IMR-90 (cell line): ENCODE measurements at places on chromosomes 5 and 9. TPM values are rescaled to one million over a fixed set of nuclear protein-coding genes. Genes with fewer than 3 reads are reported as not detected.

- H3K27ac ChIP-seq: peak overlapping the region; percentile 30; the same call in 1 of the 2 replicates
- peak overlapping the region; percentile 23; the same call in 1 of the 2 replicates for H3K4me3 ChIP-seq
- no peaks in the 10 kb centered on the region for H3K27me3 ChIP-seq
- H3K36me3 ChIP-seq: peaks cover 8% of the 10 kb centered on the region
These were observed 3.3 kb downstream of the MAT2B start for GRCh38 chr5:163508753-163509152.

- no peaks in the 10 kb centered on the region for H3K36me3 ChIP-seq
- H3K27ac ChIP-seq: peak overlapping the region; percentile 77
- peak overlapping the region; percentile 90 for H3K4me3 ChIP-seq
- peaks cover 4% of the 10 kb centered on the region; the same call in 1 of the 2 replicates for H3K27me3 ChIP-seq
- no peak for DNase-seq
These were observed 2.0 kb downstream of the CXXC5 start for GRCh38 chr5:139650031-139650688.

GRCh38 chr5:15634591-15635288, 134.8 kb downstream of the FBXL7 start:
- H3K27ac ChIP-seq: no peak overlapping the region
- peaks cover 2% of the 10 kb centered on the region; the same call in 1 of the 2 replicates for H3K4me1 ChIP-seq
- no peaks in the 10 kb centered on the region for H3K36me3 ChIP-seq

DNA sequence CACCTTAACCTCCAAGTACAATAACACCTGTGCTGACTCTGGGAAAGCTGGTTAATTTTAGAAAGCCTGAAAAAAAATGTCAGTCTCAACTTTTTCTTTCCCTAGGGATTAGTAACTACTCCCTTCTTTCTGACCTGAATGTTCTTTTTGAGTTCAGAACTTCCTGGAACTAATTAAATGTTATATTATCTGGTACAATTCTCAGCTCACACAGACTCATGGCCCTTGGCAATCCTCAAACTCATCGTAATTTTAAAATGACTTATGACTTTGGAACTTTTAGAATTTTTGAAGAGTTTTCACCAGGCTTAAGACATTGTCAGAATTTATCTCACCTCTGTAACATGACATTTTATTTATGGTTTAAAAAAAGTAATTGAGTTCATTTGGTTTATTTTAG, 315.0 kb downstream of the FER start:
- H3K36me3 ChIP-seq: no peaks in the 10 kb centered on the region
- no peak overlapping the region for H3K4me3 ChIP-seq
- no peaks in the 10 kb centered on the region for H3K4me1 ChIP-seq
- H3K27me3 ChIP-seq: no peaks in the 10 kb centered on the region
- no peak overlapping the region for H3K27ac ChIP-seq

GRCh38 chr5:81428861-81429260, 34.9 kb upstream of the ACOT12 start:
- DNase-seq: no peak
- peaks cover 8% of the 10 kb centered on the region for H3K4me1 ChIP-seq
- H3K27ac ChIP-seq: no peak overlapping the region

LIX1 gene
- not detected in 2 replicates for total RNA-seq

DNA sequence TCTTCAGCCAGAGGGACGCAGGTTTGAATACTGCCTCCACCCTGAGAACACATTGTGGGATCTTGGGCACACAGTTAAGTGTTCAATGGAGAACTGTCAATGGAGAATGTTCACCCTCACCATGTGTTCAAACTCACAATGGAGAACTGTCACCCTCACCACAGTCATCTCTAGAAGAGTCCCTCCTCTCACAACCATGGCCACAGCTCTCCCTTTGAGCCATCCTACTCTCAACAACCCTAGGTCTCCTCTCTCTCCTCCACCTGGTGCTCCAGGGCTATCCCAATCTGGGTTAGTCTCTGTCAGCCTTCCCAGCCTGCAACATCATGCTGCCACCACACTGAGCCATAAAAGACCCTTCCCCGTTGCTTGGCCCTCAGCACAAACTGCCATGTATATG, 36.3 kb upstream of the HAND1 start:
- no peak overlapping the region for H3K4me3 ChIP-seq
- H3K36me3 ChIP-seq: no peaks in the 10 kb centered on the region
- H3K27ac ChIP-seq: no peak overlapping the region
- H3K4me1 ChIP-seq: no peaks in the 10 kb centered on the region
- DNase-seq: no peak
- peaks cover 44% of the 10 kb centered on the region for H3K27me3 ChIP-seq

DNA sequence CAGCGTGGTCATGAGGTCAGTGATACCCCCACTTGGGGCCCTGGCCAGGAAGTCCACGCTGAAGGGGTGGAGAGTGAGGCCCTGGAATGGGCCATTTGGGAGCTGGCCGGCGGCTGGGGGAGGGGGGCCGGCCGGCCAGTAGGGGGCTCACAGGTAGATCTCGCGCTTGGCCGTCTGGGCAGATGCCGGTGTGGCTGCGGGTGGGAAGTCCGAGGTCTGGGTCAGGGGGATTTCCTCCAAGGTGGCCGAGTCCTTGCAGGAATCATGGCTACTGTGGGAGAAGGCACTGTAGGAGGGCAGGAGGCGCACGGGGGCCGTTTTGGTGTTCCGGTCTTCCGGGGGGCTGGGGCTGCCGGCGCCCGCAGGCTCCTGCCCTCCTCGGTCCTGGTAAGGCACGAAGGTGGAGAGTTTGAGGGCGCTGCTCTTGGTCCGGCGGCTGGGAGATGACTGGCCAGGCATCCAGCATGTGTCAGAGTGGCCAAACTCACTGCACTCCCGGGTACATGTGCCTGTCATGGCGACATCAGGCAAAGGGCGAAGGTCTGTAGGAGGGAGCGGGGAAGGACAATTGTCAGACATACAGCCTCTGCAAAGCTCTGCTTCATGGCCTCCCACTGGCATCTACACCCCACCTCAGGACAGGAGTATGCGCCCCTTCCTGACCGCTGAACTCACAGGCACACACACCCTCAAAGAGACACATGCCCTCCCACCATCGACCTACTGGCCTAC, 24.1 kb downstream of the PCDH1 start:
- no peaks in the 10 kb centered on the region for H3K36me3 ChIP-seq
- H3K4me1 ChIP-seq: peaks cover under 1% of the 10 kb centered on the region

DNA sequence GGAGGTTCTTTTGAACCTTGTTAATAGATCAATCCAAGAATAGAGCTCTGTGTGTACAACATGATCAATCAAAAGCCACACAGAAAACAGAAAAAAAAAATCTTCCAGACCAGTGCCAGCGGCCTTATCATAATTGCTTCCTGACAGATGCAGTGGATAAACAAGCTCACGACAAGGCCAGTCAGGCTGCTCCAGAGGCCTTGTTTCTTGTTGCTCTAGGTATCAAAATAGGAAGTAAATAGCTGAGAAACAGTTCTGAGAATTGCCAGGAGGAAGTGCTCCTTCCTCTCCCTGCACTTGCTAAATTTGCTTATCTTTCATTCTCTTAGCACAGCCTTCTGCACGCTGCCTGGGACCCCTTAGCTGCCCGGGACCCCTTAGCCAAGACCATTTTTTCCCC, 199.0 kb upstream of the TARS1 start:
- no peak for DNase-seq
- no peak overlapping the region for H3K27ac ChIP-seq
- H3K36me3 ChIP-seq: no peaks in the 10 kb centered on the region
- no peaks in the 10 kb centered on the region for H3K27me3 ChIP-seq

GPX8 gene
- 166 and 201 TPM in 2 replicates for total RNA-seq

INSL6 gene
- total RNA-seq: not detected in 2 replicates

DNA sequence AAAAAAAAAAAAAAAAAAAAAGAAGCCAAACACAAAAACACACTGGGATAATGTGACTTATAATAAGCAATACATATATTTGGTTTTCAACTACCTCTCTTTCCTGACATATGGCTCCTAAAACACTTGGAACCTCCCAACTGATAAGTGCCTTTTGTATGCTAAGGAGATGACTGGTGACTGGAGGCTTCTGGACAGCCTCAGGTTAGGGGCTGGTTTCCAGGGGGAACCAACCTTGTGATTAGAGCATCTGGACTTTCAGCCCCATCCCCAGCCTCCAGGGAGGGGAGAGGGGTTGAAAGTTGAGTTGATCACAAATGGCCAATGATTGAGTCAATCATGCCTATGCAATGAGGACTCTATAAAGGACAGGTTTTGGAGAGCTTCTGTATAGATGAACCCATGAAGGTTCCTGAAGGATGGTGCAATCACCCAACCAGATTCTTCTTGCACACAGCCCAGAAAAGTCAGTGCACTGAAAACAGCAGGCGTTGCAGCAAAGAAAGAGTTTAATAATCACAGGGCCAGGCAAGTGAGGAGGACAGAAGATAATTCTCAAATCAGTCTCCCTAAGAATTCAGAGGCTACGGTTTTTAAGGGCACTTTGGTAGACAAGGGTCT, 276.7 kb downstream of the AUH start:
- no peak for DNase-seq
- no peak overlapping the region for H3K4me3 ChIP-seq
- no peaks in the 10 kb centered on the region for H3K36me3 ChIP-seq
- no peaks in the 10 kb centered on the region for H3K27me3 ChIP-seq
- H3K27ac ChIP-seq: no peak overlapping the region
- H3K4me1 ChIP-seq: peaks cover 7% of the 10 kb centered on the region

VDAC1 gene
- total RNA-seq: 365 and 423 TPM in 2 replicates

- DNase-seq: no peak
- no peaks in the 10 kb centered on the region for H3K36me3 ChIP-seq
- H3K27ac ChIP-seq: no peak overlapping the region
These were observed 65.8 kb upstream of the PLPP6 start for GRCh38 chr9:4596165-4596922.

DNA sequence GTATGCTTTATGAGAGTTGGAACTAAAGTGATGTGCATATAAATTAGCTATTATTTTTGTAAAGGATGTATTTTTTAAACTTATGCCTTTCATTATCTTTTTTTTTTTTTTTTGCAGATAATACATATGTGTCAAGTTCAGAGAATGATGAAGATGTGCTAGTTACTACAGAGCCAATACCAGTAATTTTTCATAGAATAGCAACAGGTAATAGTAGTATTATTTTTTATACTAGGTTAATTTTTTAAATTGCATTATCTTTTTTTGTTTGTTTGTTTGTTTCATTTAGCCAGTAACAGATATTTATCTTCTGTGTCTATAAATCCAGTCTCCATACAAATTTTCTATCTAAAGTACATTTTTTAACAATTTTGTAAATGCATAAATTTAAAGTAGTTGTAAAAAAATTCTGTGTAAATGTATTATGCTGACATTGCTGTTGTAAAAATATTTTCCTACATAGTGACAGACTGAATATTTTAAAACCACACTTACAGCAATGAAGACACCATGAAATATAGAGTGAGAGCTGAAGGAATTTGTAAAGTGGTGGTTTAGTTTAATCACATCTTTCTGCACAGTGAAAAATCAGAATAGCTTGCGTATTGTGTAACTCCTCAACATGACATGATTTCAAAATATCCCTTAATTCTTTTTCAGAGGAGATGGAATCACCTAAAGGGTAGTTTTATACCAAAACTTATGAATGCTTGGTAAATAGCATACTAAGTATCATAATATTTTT, 93.3 kb downstream of the PARP8 start:
- H3K27ac ChIP-seq: no peak overlapping the region
- H3K27me3 ChIP-seq: no peaks in the 10 kb centered on the region
- no peak overlapping the region for H3K4me3 ChIP-seq
- H3K4me1 ChIP-seq: no peaks in the 10 kb centered on the region
- H3K36me3 ChIP-seq: 0 out of 2 replicates have a peak, but pooled peaks cover 1% of the 10 kb centered on the region

- no peak overlapping the region for H3K4me3 ChIP-seq
- no peaks in the 10 kb centered on the region for H3K4me1 ChIP-seq
- H3K27ac ChIP-seq: no peak overlapping the region
- no peaks in the 10 kb centered on the region for H3K27me3 ChIP-seq
- peak; percentile 66 for DNase-seq
These were observed 430.6 kb downstream of the ZNF608 start for GRCh38 chr5:124315741-124316415.

DNA sequence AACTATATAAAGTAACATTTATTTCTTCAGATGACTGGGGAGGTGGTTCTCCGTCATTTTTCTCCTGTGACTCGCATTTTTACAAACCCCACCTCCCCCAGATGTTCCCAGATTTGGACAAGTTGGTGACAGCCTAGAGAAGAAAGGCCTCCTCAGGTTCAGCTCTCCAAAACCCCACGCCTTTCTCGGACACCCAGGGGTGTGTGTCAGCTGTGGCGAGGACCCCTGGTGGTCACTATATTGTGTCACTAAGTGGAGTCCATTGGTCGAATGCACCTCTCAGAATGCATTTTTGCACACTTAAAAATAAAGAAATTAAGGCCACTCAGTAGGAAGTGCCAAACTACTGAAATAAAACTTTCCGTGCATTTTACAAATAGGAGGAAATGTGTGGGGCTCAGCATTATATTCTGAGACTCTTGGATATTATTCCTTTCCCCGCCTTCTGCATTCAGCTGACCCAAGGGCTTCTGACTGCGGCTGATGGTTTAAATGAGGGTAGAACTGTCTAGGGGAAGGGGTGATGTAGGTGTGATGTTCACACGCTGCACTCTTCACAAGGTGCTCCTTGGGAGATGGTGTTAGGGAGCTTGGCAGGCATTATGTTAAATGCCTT, 47.6 kb downstream of the ACO1 start:
- H3K27me3 ChIP-seq: no peaks in the 10 kb centered on the region
- peak; percentile 64 for DNase-seq
- peak overlapping the region; percentile 82 for H3K27ac ChIP-seq
- H3K4me3 ChIP-seq: no peak overlapping the region
- H3K4me1 ChIP-seq: peaks cover 35% of the 10 kb centered on the region

DNA sequence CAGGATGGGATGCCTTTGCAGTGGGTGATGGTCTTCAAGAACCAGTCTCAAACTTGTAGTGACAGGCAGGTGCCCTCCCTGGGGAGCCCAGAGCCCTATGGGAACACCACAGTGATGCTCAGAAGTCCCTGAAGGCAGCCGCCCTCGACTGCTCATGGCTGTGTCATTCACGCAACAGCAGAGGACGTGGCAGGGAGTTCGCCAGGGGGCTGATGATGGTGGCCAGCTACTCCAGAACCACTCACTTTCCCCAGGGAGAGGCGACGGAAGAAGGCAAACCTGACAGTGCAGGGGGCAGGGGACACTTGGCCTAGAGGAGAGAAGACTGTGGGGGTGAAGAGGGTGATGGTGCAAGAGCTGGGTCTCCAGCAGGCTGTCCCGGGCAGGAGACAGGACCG, 4.0 kb downstream of the IL13 start:
- H3K4me3 ChIP-seq: no peak overlapping the region
- DNase-seq: no peak
- H3K36me3 ChIP-seq: no peaks in the 10 kb centered on the region
- H3K27ac ChIP-seq: no peak overlapping the region

GRCh38 chr9:133830310-133830709, 92.2 kb upstream of the SARDH start:
- H3K27ac ChIP-seq: no peak overlapping the region
- H3K36me3 ChIP-seq: peaks cover 7% of the 10 kb centered on the region
- H3K4me3 ChIP-seq: no peak overlapping the region
- H3K27me3 ChIP-seq: no peaks in the 10 kb centered on the region
- peaks cover 14% of the 10 kb centered on the region for H3K4me1 ChIP-seq

DNA sequence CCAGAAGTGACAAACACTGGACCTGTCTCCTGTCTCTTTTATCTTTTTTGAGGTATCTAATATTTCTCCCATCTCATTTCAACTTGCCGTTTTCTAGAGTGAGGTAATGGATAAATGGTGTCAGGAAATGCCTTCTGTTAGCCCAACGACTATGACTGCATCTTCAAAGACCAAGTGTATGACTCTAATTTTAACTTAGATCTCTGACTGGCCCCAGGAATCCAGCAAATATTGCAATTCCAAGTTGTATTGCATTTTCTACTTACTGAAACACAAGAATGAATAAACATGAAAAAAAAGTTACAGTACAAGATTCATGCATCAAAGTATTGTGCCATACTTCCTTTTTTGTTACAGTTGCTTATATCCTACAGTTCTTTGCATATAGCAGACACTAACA, 26.3 kb downstream of the SLC28A3 start:
- no peak overlapping the region for H3K27ac ChIP-seq
- H3K27me3 ChIP-seq: no peaks in the 10 kb centered on the region
- peak; percentile 51 for DNase-seq
- no peaks in the 10 kb centered on the region for H3K36me3 ChIP-seq
- no peak overlapping the region for H3K4me3 ChIP-seq

LECT2 gene
- not detected in 2 replicates for total RNA-seq
